ENCODE measurements at places on chromosomes 3 and 15. TPM values are rescaled to one million over a fixed set of nuclear protein-coding genes. Genes with fewer than 3 reads are reported as not detected.

- no peaks in the 10 kb centered on the region for H3K36me3 ChIP-seq
- H3K4me1 ChIP-seq: peaks cover 16% of the 10 kb centered on the region
- no peak for DNase-seq
- no peak overlapping the region for H3K27ac ChIP-seq
- peaks cover 2% of the 10 kb centered on the region for H3K27me3 ChIP-seq
Measured at GRCh38 chr3:14373753-14374376, 28.5 kb upstream of the SLC6A6 start.

- no peak overlapping the region for H3K27ac ChIP-seq
- no peak for DNase-seq
- peaks cover 23% of the 10 kb centered on the region for H3K27me3 ChIP-seq
- H3K4me1 ChIP-seq: peaks cover 1% of the 10 kb centered on the region
Measured at GRCh38 chr3:12316729-12317351, 28.0 kb downstream of the PPARG start.

Gene SKOR1
- 0.09 TPM for total RNA-seq

Gene RHOV
- total RNA-seq: 1.5 TPM

GRCh38 chr3:167120828-167121227, 259.3 kb downstream of the ZBBX start:
- no peak overlapping the region for H3K27ac ChIP-seq
- no peak overlapping the region for H3K4me3 ChIP-seq
- no peaks in the 10 kb centered on the region for H3K4me1 ChIP-seq
- DNase-seq: no peak
- no peaks in the 10 kb centered on the region for H3K27me3 ChIP-seq
- no peaks in the 10 kb centered on the region for H3K36me3 ChIP-seq

- H3K27me3 ChIP-seq: no peaks in the 10 kb centered on the region
- peaks cover 85% of the 10 kb centered on the region for H3K36me3 ChIP-seq
- H3K4me1 ChIP-seq: peaks cover 64% of the 10 kb centered on the region
- DNase-seq: no peak
Measured at GRCh38 chr15:93018574-93018973, 70.4 kb downstream of the RGMA start.

DNA sequence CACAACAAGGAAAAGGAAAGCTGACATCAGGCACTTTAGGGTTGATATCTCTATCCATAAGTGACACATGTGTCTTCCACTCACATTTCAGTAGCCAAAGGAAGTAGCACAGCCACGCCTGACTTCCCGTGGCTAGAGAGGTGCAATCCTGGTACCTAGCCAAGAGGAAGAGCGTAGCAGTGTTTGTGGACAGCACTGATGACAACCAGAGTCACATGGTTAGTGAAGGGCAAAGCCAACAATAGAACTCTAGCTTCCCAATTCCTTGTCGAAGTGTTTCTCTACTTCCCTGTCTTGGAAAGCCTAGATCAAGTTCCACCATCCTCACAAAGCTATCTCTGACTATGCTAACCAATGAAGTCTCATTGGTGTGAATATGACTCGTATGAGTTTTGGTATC, 189.2 kb downstream of the RSL24D1 start:
- no peak for DNase-seq
- no peaks in the 10 kb centered on the region for H3K4me1 ChIP-seq
- H3K27me3 ChIP-seq: peaks cover 3% of the 10 kb centered on the region
- H3K27ac ChIP-seq: no peak overlapping the region

DNA sequence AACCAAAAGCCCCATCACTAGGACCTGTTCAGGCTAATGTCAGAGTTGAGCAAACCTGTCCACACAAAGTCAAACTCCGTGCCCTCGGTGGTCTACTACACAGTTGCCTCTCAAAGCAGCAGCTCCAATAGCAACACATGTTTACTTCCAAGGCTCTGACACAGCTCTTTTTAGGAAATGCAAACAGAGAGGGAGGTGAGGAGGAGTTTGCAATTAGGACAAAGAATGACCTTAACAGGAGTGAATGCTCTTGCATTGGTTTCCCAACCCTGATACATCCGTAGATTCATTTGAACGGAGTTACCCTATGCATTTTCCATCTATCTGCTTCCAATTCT, 64.8 kb upstream of the GOLGA8B start:
- H3K4me3 ChIP-seq: no peak overlapping the region
- H3K27me3 ChIP-seq: peaks cover 12% of the 10 kb centered on the region
- H3K4me1 ChIP-seq: peaks cover 2% of the 10 kb centered on the region
- no peaks in the 10 kb centered on the region for H3K36me3 ChIP-seq

- no peak overlapping the region for H3K27ac ChIP-seq
- no peaks in the 10 kb centered on the region for H3K4me1 ChIP-seq
- H3K36me3 ChIP-seq: no peaks in the 10 kb centered on the region
- no peaks in the 10 kb centered on the region for H3K27me3 ChIP-seq
- DNase-seq: no peak
Measured at GRCh38 chr3:152823781-152824180, 11.2 kb upstream of the P2RY1 start.

GRCh38 chr3:64917914-64918453, 230.2 kb upstream of the ADAMTS9 start:
- DNase-seq: no peak
- no peak overlapping the region for H3K4me3 ChIP-seq
- no peak overlapping the region for H3K27ac ChIP-seq

DNA sequence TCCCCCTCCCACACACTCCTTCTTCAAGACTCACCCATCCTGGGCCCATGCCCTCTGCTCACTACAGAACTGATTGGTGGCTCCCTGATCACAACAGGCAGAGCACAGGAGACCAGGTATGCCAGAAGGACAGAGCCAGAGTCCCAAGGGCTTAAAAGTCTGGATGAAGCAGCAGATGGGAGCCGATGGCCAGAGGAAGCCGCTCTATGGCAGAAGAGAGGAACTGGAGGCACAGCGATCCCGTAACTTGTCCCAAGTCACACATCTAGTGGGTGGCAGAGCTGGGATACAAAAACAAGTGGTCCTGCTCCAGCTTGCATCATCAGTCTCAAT, 20.7 kb downstream of the ITGA11 start:
- H3K27me3 ChIP-seq: peaks cover 5% of the 10 kb centered on the region
- no peaks in the 10 kb centered on the region for H3K4me1 ChIP-seq
- no peak overlapping the region for H3K4me3 ChIP-seq
- no peak for DNase-seq
- H3K36me3 ChIP-seq: no peaks in the 10 kb centered on the region

Gene TMEM42
- total RNA-seq: 13.0 TPM

DNA sequence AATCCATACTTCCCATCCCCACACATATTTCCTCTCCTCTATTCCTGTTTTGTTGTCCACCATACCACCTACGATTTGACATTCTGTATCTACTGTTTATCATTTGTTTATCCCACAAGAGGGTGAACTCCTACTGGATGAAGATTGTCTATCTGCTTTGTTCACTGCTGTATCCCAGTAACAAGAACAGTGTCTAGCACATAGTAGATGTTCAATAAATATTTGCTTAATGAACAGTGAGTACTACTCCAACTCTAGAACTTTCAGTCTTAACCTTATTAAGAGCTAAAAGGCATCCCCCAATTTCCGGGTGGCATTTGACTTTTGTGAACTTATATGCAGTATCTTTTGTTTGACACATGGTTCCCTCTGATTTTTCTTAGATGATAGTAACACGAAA, 1.3 kb downstream of the PYGO1 start:
- DNase-seq: no peak
- no peaks in the 10 kb centered on the region for H3K36me3 ChIP-seq
- peaks cover 50% of the 10 kb centered on the region for H3K27me3 ChIP-seq
- no peak overlapping the region for H3K4me3 ChIP-seq

Gene NR2E3
- not detected for total RNA-seq

- peaks cover 7% of the 10 kb centered on the region for H3K4me1 ChIP-seq
- no peak overlapping the region for H3K27ac ChIP-seq
- no peak for DNase-seq
- no peaks in the 10 kb centered on the region for H3K36me3 ChIP-seq
- H3K4me3 ChIP-seq: no peak overlapping the region
Measured at GRCh38 chr15:60324706-60325438, 72.9 kb downstream of the ANXA2 start.

DNA sequence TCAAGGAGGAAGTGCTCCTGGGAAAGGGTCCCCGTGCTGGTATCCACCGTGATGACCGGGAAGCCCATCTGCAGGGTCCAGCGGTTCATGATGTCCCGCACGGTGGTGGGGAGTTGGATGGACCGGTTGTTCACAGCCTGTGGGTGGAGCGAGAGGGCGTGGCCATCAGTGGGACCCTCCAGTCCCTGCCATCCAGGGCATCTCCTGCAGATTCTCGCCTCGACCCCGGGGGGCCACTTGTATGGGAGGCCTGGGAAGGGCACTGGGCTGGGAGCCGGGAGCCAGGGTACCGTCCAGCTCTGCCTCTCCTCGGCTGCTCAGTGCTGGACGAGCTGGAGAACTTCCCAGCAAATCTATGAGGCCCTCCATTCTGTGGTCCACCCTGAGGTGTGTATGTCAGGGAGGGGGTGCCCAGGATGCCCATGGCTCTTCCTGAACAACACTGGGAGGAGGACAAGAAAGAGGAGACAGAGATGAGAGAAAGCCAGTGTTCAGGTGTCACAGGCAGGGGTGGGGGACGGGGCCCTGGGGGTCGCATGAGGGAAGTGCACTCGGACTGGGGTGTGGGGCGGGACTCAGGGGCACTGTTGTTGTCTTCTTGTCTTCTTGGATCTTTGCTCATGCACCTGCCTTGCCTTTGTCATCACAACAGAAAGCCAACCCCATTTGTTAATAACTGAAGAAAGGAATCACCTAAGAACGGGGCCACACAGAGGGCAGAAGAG, 13.0 kb downstream of the ANPEP start:
- DNase-seq: no peak
- H3K27me3 ChIP-seq: no peaks in the 10 kb centered on the region
- H3K4me3 ChIP-seq: no peak overlapping the region
- no peak overlapping the region for H3K27ac ChIP-seq
- H3K4me1 ChIP-seq: no peaks in the 10 kb centered on the region

- peaks cover 27% of the 10 kb centered on the region for H3K4me1 ChIP-seq
- DNase-seq: no peak
- no peak overlapping the region for H3K27ac ChIP-seq
- no peak overlapping the region for H3K4me3 ChIP-seq
- H3K36me3 ChIP-seq: no peaks in the 10 kb centered on the region
Measured at GRCh38 chr15:85027033-85027380, 45.4 kb downstream of the PDE8A start.

GRCh38 chr3:18847583-18848197, 300.6 kb upstream of the KCNH8 start:
- H3K4me1 ChIP-seq: peaks cover 19% of the 10 kb centered on the region
- no peak for DNase-seq
- no peaks in the 10 kb centered on the region for H3K36me3 ChIP-seq
- H3K27me3 ChIP-seq: no peaks in the 10 kb centered on the region
- no peak overlapping the region for H3K27ac ChIP-seq

- H3K36me3 ChIP-seq: no peaks in the 10 kb centered on the region
- DNase-seq: no peak
- H3K27ac ChIP-seq: no peak overlapping the region
- H3K4me3 ChIP-seq: no peak overlapping the region
Measured at GRCh38 chr3:50533316-50533715, 29.9 kb upstream of the CACNA2D2 start.

GRCh38 chr15:96125721-96126415, 204.6 kb upstream of the NR2F2 start:
- no peak for DNase-seq
- H3K4me1 ChIP-seq: no peaks in the 10 kb centered on the region
- H3K4me3 ChIP-seq: no peak overlapping the region

DNA sequence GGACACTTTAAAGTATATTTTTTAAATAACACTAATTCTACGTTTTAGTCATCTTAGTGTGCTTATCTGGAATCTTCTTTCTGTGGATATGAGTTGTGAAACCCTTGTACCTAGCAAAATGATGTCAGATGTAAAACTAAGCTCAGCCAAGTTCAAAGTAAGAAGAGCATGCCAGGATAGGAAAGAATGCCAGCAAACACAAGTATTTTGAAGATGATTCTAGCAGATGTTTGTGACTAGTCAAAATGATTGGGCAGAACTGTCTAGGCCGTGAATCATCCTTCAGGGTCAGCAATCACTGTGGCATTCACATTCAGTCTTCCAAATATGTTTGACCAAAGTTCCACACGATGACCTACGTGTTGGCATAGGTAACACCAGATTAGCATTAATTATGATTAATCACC, 5.4 kb upstream of the PLOD2 start:
- no peak overlapping the region for H3K4me3 ChIP-seq
- H3K27me3 ChIP-seq: peaks cover 41% of the 10 kb centered on the region
- H3K27ac ChIP-seq: no peak overlapping the region

Gene ZCWPW2
- total RNA-seq: not detected

Gene TAGLN3
- 0.33 TPM for total RNA-seq

DNA sequence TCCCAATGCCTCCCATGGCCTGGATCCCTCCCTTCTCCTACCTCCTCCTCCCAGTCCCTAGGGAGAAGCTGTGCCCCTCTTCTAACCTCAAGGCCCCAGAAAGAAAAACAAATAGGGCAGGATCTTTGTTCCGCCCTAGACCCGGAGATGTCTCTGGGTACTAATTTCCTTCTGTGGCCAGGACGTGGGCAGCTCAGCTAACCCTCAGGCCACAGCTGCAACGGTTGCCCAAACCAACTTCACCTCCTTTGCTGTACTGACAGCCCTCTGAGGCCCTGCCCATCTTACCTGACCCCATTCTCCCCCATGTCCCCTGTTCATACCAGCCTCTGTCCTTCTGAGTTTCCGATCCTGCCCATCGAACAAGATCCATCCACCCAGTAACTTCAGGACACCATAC, 70.7 kb downstream of the SRGAP3 start:
- no peaks in the 10 kb centered on the region for H3K36me3 ChIP-seq
- no peaks in the 10 kb centered on the region for H3K27me3 ChIP-seq
- H3K27ac ChIP-seq: no peak overlapping the region
- DNase-seq: peak; percentile 64
- H3K4me1 ChIP-seq: peaks cover 38% of the 10 kb centered on the region

Gene ACKR4
- 0.26 TPM for total RNA-seq

GRCh38 chr3:110593749-110594148, 477.9 kb upstream of the NECTIN3 start:
- H3K4me1 ChIP-seq: no peaks in the 10 kb centered on the region
- no peaks in the 10 kb centered on the region for H3K36me3 ChIP-seq
- H3K27ac ChIP-seq: no peak overlapping the region

- no peak for DNase-seq
- no peaks in the 10 kb centered on the region for H3K4me1 ChIP-seq
- H3K27ac ChIP-seq: no peak overlapping the region
- H3K27me3 ChIP-seq: peaks cover 12% of the 10 kb centered on the region
- H3K4me3 ChIP-seq: no peak overlapping the region
Measured at GRCh38 chr15:77535845-77536244, 96.9 kb downstream of the LINGO1 start.

- peak overlapping the region; percentile 48 for H3K4me3 ChIP-seq
- H3K27me3 ChIP-seq: no peaks in the 10 kb centered on the region
- DNase-seq: peak; percentile 58
- H3K27ac ChIP-seq: peak overlapping the region; percentile 65
Measured at GRCh38 chr3:114411811-114412803, 118.3 kb downstream of the TIGIT start.

Gene DCLK3
- not detected for total RNA-seq

GRCh38 chr15:72281713-72282112, 9.4 kb upstream of the PARP6 start:
- H3K27ac ChIP-seq: no peak overlapping the region
- DNase-seq: no peak
- peaks cover 2% of the 10 kb centered on the region for H3K27me3 ChIP-seq
- H3K36me3 ChIP-seq: no peaks in the 10 kb centered on the region
